ENCODE measurements at places on chromosomes 2 and 18. TPM values are rescaled to one million over a fixed set of nuclear protein-coding genes. Genes with fewer than 3 reads are reported as not detected.

GRCh38 chr2:148301362-148301761, 280.5 kb downstream of the MBD5 start:
- no peak overlapping the region for H3K4me3 ChIP-seq
- DNase-seq = no peak
- H3K27me3 ChIP-seq = no peaks in the 10 kb centered on the region

GRCh38 chr2:24509425-24509824, 18.4 kb downstream of the NCOA1 start:
- H3K27ac ChIP-seq = peak overlapping the region; percentile 34
- H3K4me1 ChIP-seq = peaks cover 68% of the 10 kb centered on the region
- H3K36me3 ChIP-seq = peaks cover 5% of the 10 kb centered on the region
- no peak overlapping the region for H3K4me3 ChIP-seq
- H3K27me3 ChIP-seq = no peaks in the 10 kb centered on the region

DNA sequence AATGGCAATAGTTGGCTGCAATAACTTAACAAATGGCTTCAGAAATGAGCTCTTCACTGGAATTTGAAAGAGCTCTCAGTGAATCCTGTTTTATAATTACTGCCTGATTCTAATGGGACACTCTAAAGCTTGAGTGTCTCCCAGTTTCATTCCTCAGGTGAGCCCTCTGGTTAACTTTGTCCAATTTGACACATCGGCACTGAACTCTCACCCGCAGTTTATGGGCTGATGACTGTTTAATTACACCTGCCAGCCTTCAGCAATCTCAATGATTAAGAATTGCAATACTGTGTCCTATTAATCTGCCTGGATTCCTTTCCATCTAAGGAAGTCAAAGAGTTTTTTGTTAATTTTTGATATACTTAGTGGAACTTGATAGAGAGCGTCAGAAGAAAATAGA, 110.7 kb upstream of the NABP1 start:
- H3K4me3 ChIP-seq = no peak overlapping the region
- no peak for DNase-seq
- peaks cover 28% of the 10 kb centered on the region for H3K27me3 ChIP-seq
- H3K4me1 ChIP-seq = peaks cover 29% of the 10 kb centered on the region
- no peak overlapping the region for H3K27ac ChIP-seq

DNA sequence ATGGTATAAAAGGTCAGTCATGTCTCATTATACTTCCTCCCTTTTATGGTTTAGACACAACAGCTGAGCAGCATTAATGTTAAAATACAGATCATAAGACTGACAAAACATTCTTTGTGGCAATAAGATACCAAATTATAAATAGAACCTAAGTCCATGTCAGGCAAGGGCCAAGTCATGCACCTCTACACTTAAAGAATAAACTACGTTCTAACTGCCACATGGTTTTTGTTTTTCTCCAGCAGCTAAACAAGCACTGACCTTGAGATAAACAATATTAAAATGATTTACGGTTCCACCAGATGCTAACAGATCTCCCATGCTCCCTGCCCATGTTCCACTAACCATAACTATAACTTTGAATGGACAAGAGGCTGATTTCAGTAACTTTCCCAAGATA, 368.6 kb upstream of the TFPI start:
- H3K27ac ChIP-seq = no peak overlapping the region
- no peak for DNase-seq
- no peaks in the 10 kb centered on the region for H3K36me3 ChIP-seq
- H3K27me3 ChIP-seq = no peaks in the 10 kb centered on the region
- no peaks in the 10 kb centered on the region for H3K4me1 ChIP-seq

- peaks cover 65% of the 10 kb centered on the region for H3K4me1 ChIP-seq
- no peak overlapping the region for H3K4me3 ChIP-seq
- H3K36me3 ChIP-seq = peaks cover 41% of the 10 kb centered on the region
Measured at GRCh38 chr2:26352892-26353291, 6.3 kb upstream of the ADGRF3 start.

GRCh38 chr2:11634584-11634983, 35.4 kb downstream of the NTSR2 start:
- no peak overlapping the region for H3K4me3 ChIP-seq
- DNase-seq = no peak
- no peaks in the 10 kb centered on the region for H3K4me1 ChIP-seq
- H3K36me3 ChIP-seq = no peaks in the 10 kb centered on the region
- H3K27ac ChIP-seq = no peak overlapping the region

GRCh38 chr2:232525791-232526371, at the start of gene CHRND:
TSS of gene CHRND (plus strand) at chr2:232526160. CDS start at chr2:232526216, 56 bp downstream.
- H3K4me3 ChIP-seq = no peak within 1 kb of the TSS
- DNase-seq = no peak
- no peaks in the 10 kb centered on the region for H3K36me3 ChIP-seq
- peaks cover 33% of the 10 kb centered on the region for H3K27me3 ChIP-seq
- no peak within 1 kb of the TSS for H3K27ac ChIP-seq
- H3K4me1 ChIP-seq = peaks cover 14% of the 10 kb centered on the region

DNA sequence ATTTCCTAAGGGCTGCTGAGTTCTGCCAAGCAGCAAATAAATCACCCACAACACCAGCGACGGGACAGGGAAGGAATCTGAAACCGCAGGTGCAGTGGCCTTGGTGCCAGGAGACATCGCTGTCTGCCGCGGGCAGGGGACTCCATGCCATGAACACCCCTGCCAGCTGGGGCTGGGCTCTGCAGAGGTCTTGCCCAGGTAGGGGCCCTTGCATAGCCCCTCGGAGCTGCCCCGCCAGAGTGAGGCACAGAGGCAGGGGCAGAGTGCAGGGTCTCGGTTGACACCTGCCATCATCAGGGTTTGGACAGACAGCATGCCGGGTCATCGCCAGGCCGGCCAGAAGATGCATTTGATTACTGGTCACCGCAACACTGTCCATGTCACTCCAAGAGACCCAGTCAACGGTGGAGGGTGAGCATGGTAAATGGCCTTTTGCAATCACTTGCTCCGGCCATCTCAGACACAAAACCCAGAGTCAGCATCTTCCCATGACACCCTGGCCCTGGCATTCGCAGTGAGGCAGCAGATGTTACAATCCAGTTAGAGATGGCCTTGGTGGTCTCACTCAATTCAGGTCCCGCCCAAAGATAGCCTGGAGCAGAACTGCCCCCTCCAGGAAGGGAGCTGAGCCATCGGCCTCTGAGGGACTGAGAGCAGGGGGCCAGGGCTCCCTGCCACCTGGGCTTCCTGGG, 255.4 kb downstream of the NDUFA10 start:
- H3K36me3 ChIP-seq = no peaks in the 10 kb centered on the region
- H3K4me1 ChIP-seq = no peaks in the 10 kb centered on the region
- DNase-seq = no peak
- no peaks in the 10 kb centered on the region for H3K27me3 ChIP-seq
- H3K4me3 ChIP-seq = no peak overlapping the region
- no peak overlapping the region for H3K27ac ChIP-seq

GRCh38 chr2:54839461-54840255, 116.2 kb downstream of the EML6 start:
- H3K27ac ChIP-seq = no peak overlapping the region
- no peaks in the 10 kb centered on the region for H3K36me3 ChIP-seq
- no peak overlapping the region for H3K4me3 ChIP-seq
- DNase-seq = no peak

GRCh38 chr2:9158786-9159779, 47.5 kb upstream of the ASAP2 start:
- no peak for DNase-seq
- H3K4me1 ChIP-seq = no peaks in the 10 kb centered on the region
- no peak overlapping the region for H3K27ac ChIP-seq
- H3K27me3 ChIP-seq = no peaks in the 10 kb centered on the region

DNA sequence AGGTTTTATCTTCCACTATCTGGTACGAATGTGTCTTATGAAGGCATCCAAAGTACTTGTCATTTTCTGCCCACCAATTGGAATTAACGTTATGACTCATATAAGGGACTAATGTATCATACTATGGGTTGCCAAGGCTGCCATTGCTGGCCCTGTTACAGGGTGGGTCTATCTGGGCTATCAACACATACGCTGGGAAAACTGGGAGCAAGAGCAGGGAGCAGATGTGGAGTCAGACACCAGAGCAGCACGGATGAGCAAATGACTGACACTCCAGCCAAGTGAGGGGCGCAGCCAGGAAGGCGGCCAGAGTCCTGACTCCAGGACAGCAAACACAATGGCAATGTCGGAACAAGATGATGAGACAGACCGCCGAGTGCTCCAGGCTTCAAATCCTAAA, 145.9 kb downstream of the COPS8 start:
- DNase-seq = no peak
- no peaks in the 10 kb centered on the region for H3K36me3 ChIP-seq
- peaks cover 16% of the 10 kb centered on the region for H3K4me1 ChIP-seq

DNA sequence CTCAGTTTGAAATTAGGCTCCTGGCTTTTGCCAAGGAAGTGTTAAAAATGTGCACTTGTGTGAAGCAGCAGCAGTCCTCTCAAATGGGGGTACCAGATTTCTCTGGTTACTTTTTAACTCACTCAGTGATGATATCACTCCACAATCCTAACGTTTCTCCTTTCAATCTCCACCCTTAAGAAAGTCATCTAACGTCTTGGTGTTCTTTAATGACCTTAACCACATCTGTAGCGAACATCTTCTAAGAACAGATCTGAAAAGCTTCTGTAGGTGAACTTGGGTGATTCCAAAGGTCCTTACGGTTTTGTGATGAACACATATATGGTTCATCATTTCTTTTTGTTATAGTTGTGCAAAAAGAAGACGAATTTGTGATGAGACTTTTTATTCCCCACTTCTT, 73.2 kb downstream of the DOCK10 start:
- H3K27me3 ChIP-seq = no peaks in the 10 kb centered on the region
- H3K4me1 ChIP-seq = peaks cover 68% of the 10 kb centered on the region
- H3K36me3 ChIP-seq = peaks cover 22% of the 10 kb centered on the region
- DNase-seq = no peak

DNA sequence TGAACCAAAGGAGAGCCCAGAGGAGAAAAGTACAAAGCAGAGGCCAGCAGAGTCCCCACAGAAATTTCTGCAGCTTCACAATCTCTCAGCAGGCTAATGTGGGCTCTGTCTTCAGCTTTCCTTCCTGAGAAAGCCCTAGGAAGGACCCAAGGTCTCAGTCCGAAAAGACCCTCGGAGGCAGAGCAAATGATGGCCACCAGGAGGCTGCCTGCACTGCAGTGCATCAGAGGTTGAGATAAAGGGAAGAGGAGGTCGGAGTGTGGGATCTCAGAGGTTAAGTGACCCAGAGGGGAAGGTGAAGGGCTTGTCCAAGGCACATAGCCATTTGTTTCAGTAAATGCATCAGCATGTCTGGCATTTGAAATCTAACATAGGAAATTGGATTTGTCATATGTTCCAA, 299.1 kb upstream of the SLC14A2 start:
- no peak overlapping the region for H3K27ac ChIP-seq
- no peaks in the 10 kb centered on the region for H3K36me3 ChIP-seq
- H3K27me3 ChIP-seq = no peaks in the 10 kb centered on the region
- DNase-seq = no peak

- no peaks in the 10 kb centered on the region for H3K27me3 ChIP-seq
- no peak overlapping the region for H3K4me3 ChIP-seq
- no peak overlapping the region for H3K27ac ChIP-seq
- H3K36me3 ChIP-seq = no peaks in the 10 kb centered on the region
- H3K4me1 ChIP-seq = no peaks in the 10 kb centered on the region
- no peak for DNase-seq
Measured at GRCh38 chr2:128797092-128797491, 478.4 kb upstream of the HS6ST1 start.

DNA sequence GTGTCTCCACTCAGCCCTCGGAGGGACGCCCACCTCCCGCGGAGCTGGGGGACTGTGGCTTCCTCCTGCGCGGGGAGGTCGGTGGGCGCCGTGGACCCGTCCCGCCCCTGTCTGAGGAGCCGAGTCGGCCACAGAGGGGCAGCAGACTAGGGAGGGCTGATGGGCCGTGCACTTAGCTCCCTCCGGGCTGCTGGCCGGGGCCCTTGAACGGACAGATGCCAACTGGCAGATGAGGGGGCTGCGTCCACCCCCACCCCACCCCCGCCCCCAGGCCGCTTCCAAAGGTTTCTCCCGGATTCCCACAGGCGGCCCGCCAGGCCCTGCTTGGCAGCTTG, 10.4 kb upstream of the UBE2F start:
- H3K27ac ChIP-seq = no peak overlapping the region
- no peaks in the 10 kb centered on the region for H3K36me3 ChIP-seq
- H3K27me3 ChIP-seq = peaks cover 21% of the 10 kb centered on the region
- no peak overlapping the region for H3K4me3 ChIP-seq
- peaks cover 10% of the 10 kb centered on the region for H3K4me1 ChIP-seq

DNA sequence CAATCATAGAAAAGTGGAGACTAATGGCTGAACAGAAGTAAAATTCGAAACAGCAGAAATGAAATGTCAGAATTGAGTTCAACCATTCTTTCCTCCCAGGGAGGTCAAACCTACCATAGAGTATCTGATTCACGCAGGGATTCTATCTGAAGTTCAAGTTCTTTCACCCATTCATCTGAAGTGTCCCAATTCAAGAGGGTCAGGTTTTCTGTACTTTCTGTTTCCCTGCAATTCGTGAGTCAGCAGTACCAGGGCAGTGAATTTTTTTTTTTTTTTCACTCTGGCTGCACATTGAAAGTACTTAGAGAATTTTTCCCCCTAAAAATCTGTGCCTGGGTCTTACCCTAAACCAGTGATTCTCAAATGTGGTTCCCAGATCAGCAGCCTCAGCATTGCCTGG, 40.9 kb upstream of the CCDC88A start:
- H3K27me3 ChIP-seq = peaks cover 2% of the 10 kb centered on the region
- H3K4me1 ChIP-seq = no peaks in the 10 kb centered on the region
- no peaks in the 10 kb centered on the region for H3K36me3 ChIP-seq
- H3K4me3 ChIP-seq = no peak overlapping the region
- DNase-seq = no peak
- no peak overlapping the region for H3K27ac ChIP-seq

DNA sequence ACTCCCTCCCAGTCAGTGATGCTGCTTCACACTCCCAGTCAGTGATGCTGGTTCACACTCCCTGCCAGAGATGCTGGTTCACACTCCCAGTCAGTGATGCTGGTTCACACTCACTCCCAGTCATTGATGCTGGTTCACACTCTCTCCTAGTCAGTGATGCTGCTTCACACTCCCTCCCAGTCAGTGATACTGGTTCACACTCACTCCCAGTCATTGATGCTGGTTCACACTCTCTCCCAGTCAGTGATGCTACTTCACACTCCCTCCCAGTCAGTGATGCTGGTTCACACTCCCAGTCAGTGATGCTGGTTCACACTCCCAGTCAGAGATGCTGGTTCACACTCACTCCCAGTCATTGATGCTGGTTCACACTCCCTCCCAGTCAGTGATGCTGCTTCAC, 34.3 kb upstream of the KCNG2 start:
- H3K36me3 ChIP-seq = peaks cover 8% of the 10 kb centered on the region
- DNase-seq = no peak
- H3K4me1 ChIP-seq = no peaks in the 10 kb centered on the region

- no peak overlapping the region for H3K4me3 ChIP-seq
- peaks cover 36% of the 10 kb centered on the region for H3K4me1 ChIP-seq
- no peak for DNase-seq
- H3K36me3 ChIP-seq = no peaks in the 10 kb centered on the region
- H3K27ac ChIP-seq = no peak overlapping the region
Measured at GRCh38 chr2:237685408-237685807, 58.0 kb downstream of the LRRFIP1 start.

The DSC1 gene
- total RNA-seq = 0.23 TPM

The CFAP221 gene
- not detected for total RNA-seq

The MAB21L4 gene
- not detected for total RNA-seq

The FLACC1 gene
- total RNA-seq = 0.59 TPM

The GAD1 gene
- 2.5 TPM for total RNA-seq

The IL18RAP gene
- 6.0 TPM for total RNA-seq

The ASAP2 gene
- not detected for total RNA-seq

The ARL6IP6 gene
- total RNA-seq = 29.8 TPM

The RSAD2 gene
- 2.8 TPM for total RNA-seq

The ERBB4 gene
- total RNA-seq = not detected
